ENCODE measurements at places on chromosomes 7 and 10. TPM values are rescaled to one million over a fixed set of nuclear protein-coding genes. Genes with fewer than 3 reads are reported as not detected.

- no peak for DNase-seq
These were observed 21.9 kb upstream of the GATAD1 start for GRCh38 chr7:92425311-92425947.

GRCh38 chr10:34524369-34525091 is 290.6 kb downstream of the PARD3 start:
- DNase-seq: peak; percentile 0

DNA sequence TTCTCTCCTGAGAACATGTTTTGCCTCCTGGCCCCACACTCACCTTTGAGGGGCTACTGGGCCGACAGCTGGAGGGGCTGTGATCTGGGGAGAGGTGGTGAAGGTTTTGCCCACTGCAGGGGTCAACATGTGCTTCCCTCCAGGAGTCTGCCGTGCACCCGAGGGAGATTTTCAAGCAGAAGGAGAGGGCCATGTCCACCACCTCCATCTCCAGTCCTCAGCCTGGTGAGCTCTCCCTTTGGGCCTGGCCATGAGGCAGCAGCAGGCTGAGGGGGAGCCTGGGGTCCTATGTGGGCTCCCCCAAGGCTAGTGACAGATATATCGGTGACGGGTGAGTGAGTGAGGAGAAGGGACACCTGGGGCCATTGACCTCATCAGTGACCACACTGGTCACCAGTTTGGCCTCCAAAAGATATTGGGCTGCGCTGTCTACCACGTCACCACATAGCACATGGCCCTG is 6.6 kb downstream of the PGAM2 start:
- DNase-seq: peak; percentile 58

The ABI1 gene
- total RNA-seq: 76.9 TPM

DNA sequence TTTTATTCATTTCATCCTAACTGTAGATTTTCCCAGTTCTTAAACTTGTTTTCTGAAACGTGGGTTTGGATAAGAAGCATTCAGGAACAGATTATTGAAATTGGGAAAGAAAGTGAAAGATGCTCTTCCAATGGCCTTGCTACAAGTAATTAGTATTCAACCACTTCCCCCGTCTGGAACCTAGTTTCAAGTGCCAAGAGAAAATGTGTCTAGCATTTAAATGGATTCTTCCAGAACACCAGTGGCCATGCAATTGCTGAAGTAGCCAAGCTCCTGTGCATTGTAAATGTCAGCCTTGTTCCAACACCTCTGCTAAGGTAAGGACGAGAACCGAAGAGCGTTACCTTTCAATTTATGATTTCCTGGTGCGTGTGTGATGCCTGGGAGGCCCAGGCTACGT is 68.2 kb downstream of the PFKFB3 start:
- no peak for DNase-seq

DNA sequence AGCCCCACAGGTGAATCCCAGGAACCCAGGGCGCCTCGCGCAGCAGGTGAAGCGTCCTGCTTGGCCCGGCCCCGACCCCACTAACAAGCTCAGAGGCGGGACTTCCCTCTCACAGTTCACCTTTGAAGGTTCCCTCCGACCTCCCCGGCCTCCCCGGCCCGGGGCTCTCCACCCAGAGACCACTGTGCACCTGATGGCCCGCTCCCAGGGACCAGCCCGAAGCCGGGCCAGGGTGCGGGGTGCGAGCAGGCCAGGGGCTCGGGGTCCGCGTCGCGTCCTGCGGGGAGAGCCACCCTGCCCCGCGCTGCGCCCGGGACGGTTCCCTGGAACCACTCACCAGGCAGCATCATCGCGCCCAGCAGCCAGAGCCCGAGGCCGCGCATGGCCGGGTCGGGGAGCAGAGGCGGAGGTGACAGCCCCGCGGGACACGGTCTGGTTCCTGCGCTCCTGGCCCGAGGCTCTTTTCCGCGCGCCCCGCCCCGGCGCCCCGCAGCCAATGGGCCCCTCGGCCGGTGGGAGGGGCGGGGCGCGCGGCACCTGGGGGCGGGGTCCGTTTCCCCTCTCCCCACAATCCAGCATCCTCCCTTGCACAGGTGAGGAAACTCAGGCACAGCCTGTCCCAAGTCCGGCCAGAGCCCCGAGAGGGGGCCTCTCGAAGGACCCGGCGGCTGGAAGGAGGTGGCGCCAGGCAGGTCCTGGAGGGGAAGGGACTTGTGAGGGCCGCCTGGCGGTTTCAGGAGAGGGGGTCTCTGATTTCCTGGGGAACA is at the start of gene ADAM8:
TSS of gene ADAM8 (minus strand) at position 434 of the 767 bp plus-strand sequence. CDS start at position 383, 51 bp downstream.
- DNase-seq: peak; percentile 95

The ATXN7L1 gene
- 8.8 TPM for total RNA-seq

- DNase-seq: peak; percentile 9
These were observed 42.1 kb upstream of the WIPF3 start for GRCh38 chr7:29764227-29764626.

DNA sequence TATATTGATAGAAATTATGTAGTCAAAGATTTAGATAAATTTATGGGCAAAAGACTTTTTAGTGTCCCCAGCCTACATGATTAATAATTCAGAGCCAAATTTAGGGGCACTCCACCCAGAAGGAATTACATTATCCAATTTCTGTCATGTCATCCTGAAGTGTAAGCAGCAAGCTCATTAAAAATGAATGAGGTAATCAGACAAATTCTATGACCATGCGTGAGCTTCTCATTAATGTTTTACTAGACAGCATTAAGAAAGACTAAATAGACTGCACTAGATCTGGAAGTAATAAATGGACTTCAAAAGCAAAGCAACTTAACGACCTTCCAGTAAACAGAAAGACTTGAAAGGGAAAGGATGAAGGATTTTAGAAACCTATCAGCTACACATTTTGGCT is 22.7 kb upstream of the TRUB1 start:
- DNase-seq: no peak

DNA sequence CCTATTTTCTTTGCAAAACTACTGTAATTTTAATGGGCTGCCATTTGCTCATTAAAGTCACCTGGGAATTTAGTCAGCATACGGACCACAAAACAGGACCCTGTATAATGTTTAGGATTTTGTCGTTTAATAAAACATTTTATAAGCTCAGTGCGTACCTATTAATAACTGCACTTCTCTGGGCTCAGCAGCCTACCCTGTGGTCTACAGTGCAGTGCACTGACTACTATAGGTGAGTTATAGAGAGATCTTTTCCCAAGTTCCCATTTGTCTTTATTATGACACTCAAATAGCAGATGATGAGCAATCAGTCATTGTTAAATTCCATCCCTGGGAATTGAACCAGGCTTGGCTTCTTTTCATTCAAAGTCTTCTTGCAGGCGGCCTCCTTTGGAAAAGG is 433.4 kb upstream of the NFE2L3 start:
- DNase-seq: no peak

DNA sequence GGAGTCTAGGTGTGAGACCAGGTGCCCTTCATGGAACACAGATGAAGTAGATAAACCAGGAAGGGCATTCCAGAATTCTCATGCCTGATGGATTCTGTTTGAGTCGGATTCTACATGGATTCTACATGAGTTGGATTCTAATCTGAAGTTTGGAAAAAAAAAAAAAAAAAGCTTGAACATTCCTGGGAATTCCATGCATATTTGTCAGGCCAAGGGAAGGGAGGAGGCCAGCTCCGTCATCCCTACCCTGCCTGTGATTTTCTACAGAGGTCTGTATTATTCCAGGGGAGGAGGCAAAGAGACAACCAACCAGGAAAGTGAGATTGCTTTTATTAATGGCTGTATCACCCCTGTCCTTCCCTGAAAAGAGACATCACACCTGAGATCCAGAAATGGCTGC is 27.8 kb upstream of the EBLN1 start:
- no peak for DNase-seq

- peak; percentile 80 for DNase-seq
These were observed 22.4 kb upstream of the AHR start for GRCh38 chr7:17275749-17276671.
